ENCODE measurements at places on chromosomes 2 and 18.

- no peak for DNase-seq
These were observed 188.7 kb upstream of the KLHL14 start for GRCh38 chr18:32961538-32961937.

DNA sequence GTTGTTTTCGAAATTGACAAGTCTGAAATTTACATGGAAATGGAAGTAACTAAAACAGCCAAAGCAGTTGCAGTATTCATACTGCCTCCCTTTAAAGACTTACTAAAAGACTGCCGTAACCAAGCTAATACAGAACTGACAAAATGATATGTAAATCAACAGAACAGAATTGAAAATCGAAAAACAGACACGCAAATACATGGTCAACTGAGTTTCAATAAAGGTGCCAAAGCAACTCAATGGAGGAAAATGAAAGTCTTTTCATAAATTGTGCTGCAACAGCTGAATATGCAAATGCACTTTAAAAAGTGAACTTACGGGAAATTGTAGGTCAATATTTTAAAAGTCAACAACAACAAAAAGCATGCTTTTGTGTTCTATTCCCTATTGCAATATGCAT is 34.2 kb downstream of the TMEM131 start:
- DNase-seq, result no peak

- DNase-seq, result peak; percentile 78
These were observed 489.9 kb downstream of the NYAP2 start for GRCh38 chr2:225889452-225889851.

- DNase-seq, result peak; percentile 21
These were observed 1.8 kb upstream of the FAP start for GRCh38 chr2:162245061-162245460.

- no peak for DNase-seq
These were observed 128.6 kb downstream of the TSN start for GRCh38 chr2:121884078-121884477.

DNA sequence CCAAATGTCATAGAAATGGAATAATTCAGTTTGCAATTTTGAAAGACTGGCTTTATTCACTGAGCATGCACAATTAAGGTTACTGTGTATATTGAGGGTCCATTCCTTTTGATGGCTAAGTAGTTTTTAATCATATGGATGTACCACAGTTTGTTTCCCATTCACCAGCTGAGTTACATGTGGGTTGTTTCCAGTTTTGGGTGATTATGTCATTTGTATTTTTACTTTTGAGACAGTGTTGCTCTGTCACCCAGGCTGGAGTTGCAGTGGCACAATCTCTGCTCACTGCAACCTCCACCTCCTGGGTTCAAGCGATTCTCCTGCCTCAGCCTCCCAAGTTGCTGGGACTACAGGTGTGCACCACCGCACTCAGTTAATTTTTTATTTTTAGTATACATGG is 80.8 kb upstream of the MGAT4A start:
- no peak for DNase-seq

- DNase-seq, result no peak
These were observed 1.0 kb upstream of the HDAC4 start for GRCh38 chr2:239401881-239402233.

- no peak for DNase-seq
These were observed 67.2 kb upstream of the ACYP2 start for GRCh38 chr2:54048117-54048785.

DNA sequence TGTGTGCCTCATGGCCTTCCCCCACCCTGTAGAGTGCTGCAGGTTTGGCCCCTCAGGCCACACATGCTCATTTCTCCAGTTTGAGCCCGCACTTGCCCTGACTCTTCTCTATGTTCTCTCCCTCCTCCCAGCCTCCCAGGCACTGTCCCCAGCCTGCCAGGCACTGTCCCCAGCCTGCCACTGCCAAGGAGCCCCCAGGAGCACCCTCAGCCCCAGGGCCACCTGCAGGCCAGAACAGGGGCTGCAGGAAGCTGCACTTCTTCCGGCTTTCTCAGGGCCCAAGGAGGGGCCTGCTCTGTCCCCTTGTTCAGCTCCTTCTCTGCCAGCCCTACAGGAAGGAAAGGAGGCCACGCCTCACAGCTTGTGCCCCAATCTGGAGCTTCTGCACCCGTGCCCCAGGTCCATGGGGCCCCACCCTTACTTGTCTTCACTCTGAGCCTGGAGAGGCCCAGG is 31.6 kb downstream of the CYP26B1 start:
- DNase-seq, result no peak

- no peak for DNase-seq
These were observed 413.3 kb downstream of the TSN start for GRCh38 chr2:122168799-122169198.

DNA sequence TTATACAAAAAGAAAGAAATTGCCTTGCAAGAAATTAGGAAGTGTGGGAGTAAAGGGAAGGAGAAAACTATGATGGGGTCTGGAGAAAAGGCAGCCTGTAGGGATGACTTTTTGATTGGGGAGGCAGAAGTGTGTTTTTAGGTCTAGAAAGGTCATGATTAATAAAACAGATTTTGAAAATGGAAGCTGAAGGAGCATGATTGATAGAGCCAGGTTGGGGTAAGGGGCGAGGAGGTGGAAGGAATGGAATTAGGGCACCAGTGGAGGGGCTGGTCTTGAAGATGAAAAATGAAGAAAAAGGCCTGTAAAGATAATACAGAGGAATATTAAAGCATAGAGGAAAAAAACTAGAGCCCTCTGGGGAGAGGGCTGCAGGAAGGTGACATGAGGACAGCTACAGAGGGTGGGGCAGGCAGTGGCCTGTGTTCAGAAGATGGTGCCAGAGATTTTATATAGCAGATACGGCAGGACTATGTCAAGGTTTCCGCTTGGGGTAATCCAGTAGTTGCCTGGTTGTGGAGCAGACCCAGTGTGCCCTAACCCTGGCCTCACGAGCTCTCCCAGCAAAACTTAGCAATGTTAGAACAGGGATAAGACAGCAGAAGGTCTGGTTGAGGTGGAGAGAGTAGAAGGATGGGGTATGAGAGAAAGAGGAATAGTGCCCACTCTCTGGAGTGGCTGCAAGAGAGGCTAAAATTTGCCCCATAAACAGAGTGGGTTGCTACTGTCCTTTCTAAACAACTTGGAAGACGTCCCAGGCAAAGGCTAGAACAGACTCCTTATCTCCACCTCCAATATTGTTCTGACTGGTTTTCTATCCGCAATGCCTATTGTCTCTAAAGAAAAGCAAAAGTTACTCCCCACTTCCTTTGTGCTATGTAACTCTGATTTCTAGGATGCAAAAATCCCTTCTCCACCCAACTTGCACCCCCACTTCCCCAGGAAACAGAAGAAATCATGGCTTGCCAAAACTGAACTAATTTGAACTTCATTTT is 287.3 kb downstream of the AGPS start:
- DNase-seq, result no peak

- no peak for DNase-seq
These were observed 233.7 kb downstream of the EN1 start for GRCh38 chr2:118613737-118614136.

Measured in M059J (cell line).